Stimulated activated CD4-positive, alpha-beta T cell treated with anti-CD3 and anti-CD28 coated beads, Interleukin-4, amount 100 ng/mL, for 48 hours (primary cell): ENCODE measurements at places on chromosomes 3 and 15.

- no peak for DNase-seq
Observed at GRCh38 chr15:26261966-26262365, 398.8 kb upstream of the ATP10A start.

GRCh38 chr15:77773903-77774302, 141.2 kb upstream of the LINGO1 start:
- no peak for DNase-seq

GRCh38 chr3:184566441-184567414, 5.1 kb downstream of the EPHB3 start:
- no peak for DNase-seq

DNA sequence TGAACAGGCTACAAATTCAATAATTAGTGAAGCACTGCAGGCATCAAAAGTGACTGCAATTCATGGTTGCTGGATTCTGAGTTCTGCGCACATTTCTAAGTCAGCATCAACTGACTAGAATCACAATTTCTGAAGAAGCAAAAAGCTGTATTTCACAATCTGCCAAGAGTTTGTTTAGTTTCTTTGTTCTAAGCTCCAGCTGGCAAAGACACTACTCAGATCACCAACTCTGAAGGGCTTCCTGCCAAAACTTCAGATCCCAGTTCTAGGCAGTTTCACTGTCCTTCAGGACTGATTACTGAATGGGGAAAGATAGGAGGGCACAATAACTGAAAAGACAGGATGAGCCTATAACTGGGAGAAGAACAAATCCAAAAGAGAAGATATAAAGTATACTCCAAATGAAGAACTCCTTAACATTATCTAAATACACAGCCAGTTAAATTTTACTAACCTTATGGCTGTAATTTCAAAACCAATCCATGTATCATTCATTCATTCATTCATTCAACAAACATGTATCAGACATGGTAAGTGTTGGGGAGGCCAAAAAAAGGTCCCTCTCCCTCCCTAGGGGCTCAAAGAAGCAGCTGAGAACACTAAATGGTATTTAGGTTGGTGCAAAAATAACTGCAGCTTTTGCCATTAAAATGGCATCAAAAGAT, 17.1 kb downstream of the TJP1 start:
- no peak for DNase-seq

DNA sequence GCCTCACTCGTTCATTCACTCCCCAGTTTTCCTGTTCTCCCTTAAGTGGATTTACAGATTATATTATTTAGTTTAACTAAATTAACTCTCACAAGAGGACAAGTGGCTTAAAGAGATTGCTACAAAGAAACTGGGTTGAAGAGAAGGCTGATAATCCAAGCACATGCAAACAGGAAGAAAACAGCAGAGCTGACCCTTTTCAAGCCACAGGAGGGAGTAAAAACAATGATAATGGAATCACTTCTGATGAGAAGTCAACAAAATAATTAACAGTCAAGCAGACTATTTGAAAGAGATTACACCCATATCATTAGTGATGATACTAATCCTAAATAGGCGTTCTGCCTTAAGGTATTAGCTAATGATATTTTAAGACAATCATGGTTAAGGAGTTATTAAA, 31.7 kb downstream of the BOC start:
- DNase-seq: no peak

DNA sequence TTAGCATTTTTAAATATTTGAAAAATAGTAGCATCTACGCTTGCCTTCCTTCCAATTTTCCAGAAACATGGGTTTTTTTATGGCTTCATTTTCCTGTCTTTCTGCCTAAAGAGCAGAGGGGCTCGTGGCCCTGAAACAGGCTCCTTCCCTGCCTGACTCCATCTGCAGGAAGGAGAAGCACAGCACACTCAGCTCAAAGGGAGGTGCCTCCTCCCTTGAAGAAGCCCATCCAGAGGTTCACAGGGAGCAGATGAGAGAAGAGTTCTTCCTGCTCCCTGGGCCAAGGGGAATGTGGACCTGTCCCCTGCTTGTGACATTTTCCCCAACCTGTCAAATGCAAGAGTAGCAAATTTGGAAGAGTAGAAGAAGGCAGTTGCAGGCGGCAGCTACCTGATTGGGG, 55.8 kb downstream of the BBX start:
- no peak for DNase-seq

DNA sequence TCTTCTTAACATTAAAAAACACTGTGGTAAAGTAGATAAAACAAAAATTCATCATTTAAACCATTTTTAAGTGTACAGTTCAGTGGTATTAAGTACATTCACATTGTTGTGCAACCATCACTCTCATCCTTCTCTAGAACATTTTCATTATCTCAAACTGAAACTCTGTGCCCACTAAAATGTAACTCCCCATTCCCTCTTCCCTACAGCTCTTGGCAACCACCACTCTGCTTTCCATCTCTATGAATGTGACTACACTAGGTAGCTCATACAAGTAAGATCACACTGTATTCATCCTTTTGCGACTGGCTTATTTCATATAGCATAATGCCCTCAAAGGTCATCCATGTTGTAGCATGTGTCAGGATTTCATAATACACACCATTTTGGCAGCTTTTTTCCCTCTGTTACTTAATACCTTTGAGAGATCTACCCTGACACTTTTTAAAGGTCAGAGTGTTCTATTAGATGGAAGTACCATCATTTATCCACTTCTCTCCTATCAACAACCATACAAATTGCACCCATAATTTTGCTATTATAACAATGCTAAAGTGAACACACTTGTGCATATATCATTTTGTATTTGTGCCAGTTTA, 42.9 kb upstream of the FRMD4B start:
- DNase-seq: no peak

DNA sequence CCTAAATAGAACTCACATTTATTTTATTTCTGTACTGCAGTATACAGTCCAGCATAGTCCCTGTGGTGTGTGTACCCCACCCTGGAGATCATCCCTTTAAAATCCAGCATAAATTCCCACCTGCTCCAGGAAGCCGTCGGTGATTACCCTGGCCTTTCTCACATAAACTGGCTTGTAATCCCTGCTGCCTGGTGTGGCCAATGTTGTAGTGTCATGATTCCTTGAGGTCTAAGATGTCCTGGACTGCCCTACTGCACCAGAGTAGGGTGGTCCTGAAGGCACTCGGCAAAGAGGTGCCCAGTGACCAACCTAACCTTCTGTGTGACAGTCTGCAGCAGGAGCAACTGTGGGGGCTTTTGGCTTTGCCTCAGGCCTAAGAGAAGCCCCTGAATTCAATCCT, 58.9 kb downstream of the ITGA11 start:
- no peak for DNase-seq

DNA sequence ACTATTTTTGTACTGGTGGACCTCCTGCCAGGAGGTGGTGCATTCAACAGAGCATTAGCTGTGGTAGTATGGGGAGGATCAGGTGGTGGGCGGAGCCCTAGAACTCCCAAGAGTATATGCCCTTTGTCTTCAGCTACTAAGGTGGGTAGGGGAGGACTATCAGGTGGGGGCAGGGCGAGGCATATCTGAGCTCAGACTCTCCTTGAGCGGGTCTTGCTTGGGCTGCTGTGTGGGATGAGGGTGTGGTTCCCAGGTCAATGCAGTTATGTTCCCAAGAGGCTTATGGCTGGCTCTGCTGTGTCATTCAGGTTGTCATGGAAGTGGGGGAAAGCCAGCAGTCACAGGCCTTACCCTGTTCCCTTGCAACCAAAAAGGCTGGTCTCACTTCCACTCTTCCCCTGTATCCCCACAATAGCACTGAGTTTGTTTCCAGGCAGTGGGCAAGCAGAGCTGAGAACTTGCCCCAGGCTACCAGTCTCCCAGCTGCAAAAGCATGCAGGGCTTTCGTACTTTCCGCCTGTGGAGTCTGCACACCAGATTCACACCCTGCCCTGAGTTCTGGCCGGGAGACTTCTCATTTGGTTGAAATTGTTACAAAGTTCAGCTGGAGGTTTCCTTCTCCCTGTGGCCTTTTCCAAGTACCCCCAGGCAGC, 93.7 kb upstream of the DPPA4 start:
- DNase-seq: no peak

GRCh38 chr3:46122091-46122490, 86.0 kb downstream of the CCR1 start:
- no peak for DNase-seq

- DNase-seq: no peak
Observed at GRCh38 chr3:99167071-99167470, 265.6 kb upstream of the DCBLD2 start.

- DNase-seq: peak; percentile 70
Observed at GRCh38 chr3:172511783-172512762, 11.2 kb downstream of the TNFSF10 start.

DNA sequence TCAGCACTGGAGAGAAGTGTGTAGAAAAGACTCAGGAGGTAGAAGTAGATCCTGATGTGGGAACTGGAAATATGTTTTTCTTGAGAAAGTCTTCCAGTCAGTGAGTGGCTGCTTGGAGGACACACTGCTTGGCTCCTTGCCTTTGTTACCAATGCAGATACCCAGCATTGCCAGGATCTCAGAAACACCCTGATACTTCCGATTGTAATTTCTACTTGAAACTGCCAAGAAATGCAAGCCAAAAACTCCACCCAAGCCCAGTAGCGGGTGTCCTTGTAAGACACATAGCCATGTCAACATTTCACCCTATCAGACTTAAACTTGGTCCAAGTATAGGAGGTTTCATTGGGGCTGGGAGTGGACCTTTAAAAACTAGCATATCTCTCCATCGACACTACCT, 141.8 kb downstream of the ALDH1A2 start:
- no peak for DNase-seq

DNA sequence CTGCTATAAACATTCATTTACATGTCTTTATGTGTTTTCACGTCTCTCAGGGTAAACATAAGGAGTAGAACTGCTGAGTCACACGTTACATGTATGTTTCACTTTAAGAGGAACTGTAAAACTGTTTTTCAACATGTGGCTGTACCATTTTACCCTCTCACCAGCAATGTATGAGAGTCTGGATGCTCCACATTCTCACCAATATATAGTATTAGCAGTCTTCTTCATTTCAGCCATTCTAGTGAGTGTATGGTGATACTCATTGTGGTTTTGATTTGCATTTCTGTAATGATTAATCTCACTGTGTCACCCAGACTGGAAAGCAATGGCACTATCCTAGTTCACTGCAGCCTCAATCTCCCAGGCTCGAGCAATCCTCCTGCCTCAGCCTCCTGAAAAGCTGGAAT, 37.1 kb downstream of the PHC3 start:
- no peak for DNase-seq

DNA sequence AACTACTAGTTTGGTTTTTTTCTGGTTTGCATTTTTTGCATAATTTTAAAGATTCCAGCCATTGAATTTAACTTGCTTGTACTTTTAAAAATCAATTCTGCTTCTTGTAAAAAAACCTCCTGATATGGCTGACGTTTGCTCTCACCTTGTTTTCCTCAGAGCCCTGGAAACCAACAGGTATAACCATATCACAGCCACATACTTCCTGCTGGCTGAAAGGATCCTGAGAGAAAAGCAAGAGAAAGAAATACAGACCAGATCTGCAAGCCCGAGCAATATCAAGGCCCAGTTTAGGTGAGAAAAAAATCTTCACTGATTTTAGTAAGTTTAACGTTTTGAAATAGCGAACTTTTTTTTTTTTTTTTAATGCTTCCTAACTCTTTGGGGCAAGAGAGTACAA, 56.8 kb downstream of the SNRK start:
- DNase-seq: no peak

DNA sequence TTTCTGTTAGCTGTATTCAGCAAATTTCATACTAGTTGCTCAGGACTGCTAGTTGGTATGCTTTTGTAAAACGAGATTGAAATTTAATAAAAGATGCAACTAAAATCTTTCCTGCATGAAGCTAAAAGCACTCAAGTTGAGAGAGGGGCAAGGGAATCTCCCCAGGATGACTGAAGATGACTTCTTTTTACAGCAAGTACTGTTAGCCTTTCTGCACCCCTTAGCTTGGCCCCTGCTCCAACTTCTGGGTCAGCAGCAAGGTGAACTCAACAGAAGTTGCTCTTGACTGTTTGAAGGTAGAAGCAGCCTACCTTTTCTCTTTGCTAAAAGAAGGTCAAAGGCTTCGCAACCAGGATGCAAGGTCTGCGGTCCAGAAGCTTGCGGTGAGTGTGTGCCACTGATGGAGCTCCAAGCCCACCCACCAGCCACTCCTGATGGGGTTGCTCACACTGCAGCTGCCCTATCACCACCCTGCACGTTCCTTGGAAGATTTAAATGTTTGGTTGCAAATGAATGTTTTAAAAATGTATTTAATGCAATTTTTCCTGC, 32.5 kb downstream of the NME9 start:
- no peak for DNase-seq

GRCh38 chr3:134374105-134374790, at the start of gene AMOTL2:
Gene AMOTL2, minus strand, starts transcription at chr3:134374447. Its CDS starts 3,014 bp downstream, at chr3:134371433.
- peak; percentile 16 for DNase-seq

GRCh38 chr15:40807888-40808461, 702 bp upstream of the DNAJC17 start:
- no peak for DNase-seq

DNA sequence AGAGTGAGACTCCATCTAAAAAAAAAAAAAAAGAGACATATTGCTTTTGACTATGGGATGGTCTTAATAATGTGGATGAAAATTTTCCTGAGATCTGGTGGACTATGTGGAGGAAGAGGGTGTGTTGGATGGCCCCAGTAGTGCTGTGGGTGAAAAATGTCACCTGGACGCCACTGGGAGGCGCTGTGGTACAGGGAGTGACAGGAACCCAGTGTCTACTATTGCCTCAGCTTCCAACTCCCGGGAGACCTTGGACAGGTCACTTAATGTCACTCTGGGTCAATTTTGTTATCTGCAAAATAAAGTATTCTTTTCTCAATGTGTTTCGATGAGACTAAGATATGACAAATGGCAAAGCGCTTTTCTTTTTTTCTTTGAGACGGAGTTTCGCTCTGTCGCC, 27.7 kb upstream of the DCP1A start:
- DNase-seq: peak; percentile 48

DNA sequence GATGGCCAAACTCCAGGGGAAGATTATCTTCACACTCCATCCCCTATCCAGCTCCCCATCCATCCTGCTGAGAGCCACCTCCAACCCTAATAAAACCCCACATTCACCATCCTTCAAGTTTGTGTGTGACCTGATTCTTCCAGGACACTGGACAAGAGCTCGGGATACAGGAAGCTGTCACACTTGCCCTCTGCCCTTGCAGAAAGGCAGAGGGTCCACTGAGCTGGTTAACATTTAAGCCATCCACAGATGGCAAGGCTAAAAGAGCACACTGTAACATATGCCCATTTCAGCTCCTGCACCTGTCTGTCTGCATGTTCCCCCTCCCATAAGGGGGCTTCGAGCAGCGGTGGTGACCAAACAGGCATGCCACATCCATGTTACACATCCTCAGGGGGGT, 29.8 kb downstream of the SETMAR start:
- no peak for DNase-seq

DNA sequence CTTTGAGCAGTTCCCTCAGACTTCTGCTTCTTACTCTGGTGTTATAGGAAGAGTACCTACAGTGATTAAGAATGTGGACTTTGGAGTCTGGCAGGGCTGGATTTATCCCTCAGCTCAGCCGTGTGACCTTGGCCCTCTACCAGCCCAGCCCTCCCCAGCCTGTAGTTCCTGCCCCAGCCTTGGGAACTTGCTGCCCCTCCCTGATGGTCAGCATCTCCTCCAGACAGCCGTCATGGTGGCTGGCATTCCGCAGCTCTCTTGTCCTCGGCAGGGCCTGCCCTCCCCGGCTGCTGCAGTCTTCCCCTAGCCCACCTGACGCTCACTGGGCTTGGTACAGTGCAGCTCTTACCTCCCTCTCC, 21.9 kb upstream of the CPNE9 start:
- no peak for DNase-seq
